Activated CD4-positive, alpha-beta T cell treated with anti-CD3 and anti-CD28 coated beads for 1 hour (primary cell): ENCODE measurements at places on chromosomes 5 and 9.

DNA sequence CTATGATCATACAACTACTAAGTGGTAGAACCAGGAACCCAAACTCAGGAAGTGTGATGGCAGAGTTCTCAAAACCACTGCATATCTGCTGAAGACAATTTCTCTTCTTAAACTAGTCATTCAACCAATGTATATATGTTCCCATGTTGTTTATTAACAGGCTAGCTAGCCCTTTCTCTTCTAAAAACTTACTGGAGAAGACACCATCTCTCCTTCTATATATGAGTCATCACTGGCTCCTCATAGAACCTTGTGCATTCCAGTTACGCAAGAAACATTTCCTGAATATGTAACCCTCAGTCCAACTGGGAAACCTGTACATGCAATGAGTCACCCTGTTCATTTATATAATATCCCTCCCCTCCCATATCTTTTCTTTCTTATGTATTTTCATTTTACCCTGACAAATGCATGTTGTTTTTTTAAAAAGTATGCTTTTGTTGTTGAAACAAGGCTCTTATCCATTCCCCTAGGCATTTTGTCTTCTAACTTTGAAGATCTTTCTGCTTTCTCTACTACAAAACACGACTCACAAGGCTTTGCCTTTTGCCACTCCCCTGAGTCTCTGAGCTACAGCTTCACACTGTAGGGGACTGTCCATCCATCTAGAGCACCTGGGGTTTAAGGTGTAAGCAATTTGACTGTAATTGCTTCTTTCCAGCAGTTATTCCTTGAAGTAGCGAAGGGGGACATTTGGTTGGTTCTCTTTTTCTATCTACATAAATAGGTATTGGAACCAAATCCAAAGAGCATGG is 119.5 kb downstream of the ANXA1 start:
- DNase-seq, result no peak

GRCh38 chr5:141908796-141909195 is 14.9 kb upstream of the DELE1 start:
- DNase-seq, result no peak

DNA sequence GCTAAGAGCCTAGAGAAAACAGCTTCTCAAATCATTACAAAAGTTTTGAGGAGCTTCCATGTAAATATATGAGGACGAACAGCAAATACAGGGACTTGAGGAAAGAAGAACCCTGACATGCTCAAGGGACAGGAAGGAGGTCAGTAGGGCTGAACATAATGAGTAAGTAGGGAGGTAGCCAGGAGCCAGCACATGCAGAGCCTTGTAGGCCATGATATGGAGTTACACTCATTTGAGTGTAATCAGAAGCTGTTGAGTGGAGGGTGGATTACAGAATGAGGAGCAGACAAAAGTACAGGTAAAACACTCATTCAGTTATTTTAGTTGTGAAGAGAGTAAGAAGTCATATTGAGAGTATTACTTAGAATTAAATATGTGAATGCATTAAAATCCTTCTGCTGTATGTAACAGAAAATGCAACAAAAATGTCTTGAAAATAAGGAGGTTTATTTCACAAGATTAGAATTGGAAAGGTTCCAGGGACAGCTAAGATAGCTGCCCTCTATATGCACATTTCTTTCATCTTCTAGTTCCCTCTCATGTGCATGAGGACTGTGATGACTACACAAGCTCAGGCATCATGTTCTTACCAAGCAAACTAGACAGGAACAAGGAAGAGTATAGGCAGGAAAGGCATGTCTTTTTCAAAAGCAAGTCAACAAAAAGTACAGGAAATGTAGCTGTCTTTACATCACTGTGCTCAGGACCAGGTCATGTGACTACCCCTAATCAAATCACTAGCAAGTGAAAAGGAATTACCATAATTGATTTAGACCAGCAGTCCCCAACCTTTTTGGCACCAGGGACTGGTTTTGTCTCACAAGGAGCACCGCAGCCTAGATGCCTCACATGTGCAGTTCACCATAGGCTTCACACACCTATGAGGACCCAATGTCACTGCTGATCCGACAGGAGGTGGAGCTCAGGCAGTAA is 87.2 kb downstream of the TMEM232 start:
- no peak for DNase-seq

GRCh38 chr9:35749515-35750255 is 598 bp downstream of the RGP1 start:
- no peak for DNase-seq

DNA sequence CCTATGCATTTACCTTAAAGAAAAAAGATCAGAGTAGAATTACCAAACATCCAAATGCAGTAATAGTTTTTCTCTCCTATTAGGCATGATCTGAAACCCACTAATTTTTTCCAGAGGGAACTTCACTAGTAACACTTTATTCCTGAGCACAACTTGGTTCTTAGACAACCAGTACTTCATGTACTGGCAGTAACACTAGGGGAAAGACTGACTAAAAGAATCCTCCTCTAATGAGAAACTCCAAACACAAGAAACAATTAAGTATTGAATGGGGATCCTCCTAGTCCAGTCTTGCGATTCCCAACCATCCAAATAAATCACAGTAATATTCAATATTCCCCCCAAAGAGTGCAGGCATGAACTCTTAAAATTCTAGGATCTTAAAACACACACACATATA is 48.9 kb downstream of the ZNF608 start:
- DNase-seq, result no peak

DNA sequence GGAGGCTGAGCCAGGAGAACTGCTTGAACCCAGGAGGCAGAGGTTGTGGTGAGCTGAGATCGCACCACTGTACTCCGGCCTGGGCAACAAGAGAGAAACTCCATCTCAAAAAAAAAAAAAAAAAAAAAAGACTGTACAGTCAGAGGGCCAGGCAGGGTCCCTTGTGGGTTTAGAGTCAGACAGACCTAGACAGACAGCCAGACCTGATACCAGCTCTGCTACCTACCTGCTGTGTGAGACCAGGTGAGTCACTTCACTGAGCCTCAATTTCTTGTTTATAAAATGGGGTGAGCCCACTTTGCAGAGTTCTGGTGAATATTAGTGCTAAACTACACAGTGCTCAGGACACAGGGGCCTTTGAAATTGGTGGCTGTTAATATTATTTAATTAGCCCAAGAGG is 19.7 kb downstream of the TRIM14 start:
- no peak for DNase-seq

DNA sequence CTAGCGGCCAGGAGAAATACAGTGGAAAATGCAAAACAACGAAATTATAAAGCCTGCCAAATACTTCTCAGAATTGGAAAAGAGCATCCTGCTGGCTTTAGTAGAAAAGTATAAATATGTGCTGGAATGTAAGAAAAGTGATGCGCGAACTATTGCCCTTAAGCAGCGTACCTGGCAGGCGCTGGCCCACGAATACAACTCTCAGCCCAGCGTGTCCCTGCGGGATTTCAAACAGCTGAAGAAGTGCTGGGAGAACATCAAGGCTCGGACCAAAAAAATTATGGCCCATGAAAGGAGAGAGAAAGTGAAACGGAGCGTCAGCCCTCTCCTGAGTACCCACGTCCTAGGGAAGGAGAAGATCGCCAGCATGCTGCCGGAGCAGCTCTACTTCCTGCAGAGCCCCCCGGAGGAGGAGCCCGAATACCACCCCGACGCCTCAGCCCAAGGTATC is 15.0 kb downstream of the MSANTD3 start:
- no peak for DNase-seq

GRCh38 chr5:131182839-131183238 is 12.1 kb downstream of the LYRM7 start:
- no peak for DNase-seq

DNA sequence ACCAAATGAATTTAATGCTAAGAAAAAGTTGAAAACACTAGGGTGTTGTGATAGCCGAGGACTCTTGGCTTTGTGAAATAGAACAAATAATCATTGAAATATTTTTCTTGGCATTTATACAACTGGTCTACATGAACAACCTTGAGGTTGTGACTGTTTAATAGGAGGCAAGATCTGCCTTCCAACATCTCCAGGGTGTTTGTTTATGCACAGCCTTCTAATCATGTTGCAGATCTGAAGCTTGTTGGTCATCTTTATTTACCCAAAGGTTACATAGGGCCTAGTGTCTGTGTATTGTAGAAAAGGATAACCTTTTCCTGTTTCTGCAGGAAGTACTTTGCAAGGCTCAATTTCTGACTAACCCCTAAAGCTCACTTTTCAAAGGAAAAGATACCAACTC is 65.2 kb upstream of the RANBP3L start:
- DNase-seq, result no peak

GRCh38 chr5:53335115-53335514 is 145.3 kb upstream of the FST start:
- DNase-seq, result no peak

DNA sequence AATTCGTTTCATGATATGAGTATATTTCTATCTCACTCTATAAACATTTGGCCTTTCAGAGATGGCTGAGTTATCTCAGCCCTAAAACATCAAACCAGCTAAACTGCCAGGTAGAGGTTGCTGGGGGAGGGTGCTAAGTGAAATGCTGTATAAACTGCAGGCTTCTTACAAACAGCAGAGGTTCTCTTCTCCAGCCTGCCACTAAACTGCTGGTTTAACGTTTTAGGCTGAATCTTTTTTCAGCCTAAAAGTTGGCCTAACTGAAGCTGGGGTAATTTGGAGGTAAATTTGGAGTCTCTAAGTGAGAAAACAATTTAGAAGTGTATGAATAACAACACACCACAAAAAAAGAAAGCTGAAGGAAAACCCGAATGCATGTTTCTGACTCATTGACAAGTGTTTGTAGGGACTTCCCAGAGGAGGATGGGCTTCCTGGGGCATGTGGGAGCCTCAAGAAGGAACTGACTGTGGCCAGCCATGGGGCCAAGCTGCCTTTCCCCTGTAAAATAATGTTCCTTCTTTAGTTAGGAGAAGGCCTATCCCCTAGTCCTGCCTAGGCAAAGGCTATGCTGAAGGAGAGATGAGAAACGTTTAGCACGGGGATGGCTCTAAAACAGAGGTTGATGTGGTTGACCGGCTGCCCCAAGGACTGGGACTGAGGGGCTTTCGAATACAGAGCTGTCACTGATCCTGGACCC is 44.3 kb downstream of the SLC28A3 start:
- no peak for DNase-seq

DNA sequence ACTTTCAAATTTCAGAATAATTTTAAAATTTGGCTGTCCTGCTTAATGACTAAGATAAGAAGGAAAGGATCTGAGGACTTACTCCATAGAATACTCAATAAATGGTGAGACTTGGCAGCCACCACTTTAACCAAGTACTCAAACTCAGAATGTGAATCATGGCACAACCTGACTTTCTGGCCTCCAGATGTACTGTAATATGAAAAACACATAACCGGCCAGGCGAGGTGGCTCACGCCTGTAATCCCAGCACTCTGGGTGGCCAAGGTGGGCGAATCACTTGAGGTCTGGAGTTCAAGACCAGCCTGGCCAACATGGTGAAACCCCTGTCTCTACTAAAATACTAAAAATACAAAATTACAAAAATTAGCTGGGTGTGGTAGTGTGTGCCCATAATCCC is 10.0 kb upstream of the MARCHF6 start:
- no peak for DNase-seq

- DNase-seq, result no peak
Measured at GRCh38 chr9:120609636-120610035, 29.7 kb upstream of the CDK5RAP2 start.

DNA sequence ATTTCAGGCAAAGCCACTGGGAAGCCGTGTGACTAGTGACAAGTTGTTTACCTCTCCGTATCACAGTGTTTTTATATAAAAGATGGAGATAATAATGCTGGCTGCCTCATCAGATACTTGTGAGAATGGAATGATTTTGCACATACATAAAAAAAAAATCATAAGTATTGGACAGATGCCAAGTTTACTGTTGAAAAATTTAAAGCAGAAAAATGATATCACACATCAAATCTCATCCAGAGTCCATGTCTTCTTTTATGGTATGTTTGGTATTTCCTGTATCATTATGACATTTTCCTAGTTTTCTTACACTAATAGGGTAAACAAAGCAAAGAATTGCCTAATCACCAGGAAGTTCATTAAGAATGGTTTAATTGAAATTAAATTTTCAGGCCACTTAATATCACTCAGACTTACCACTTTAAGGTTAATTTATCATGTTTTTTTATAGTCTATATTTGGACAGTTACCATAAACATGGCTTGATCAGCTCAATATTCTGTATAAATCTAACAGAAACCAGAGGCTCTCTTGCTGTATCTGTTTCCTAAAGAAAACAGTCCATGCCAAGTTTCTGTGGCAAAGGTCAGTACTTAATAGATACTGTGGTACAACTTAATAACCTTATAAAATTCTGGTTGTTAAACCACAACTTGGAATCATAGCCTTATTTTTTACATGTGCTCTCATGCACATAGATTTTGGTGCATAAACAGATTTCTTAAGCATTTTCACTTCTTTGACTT is 656.5 kb upstream of the RIOK2 start:
- DNase-seq, result no peak

GRCh38 chr5:7271435-7272084 is 124.4 kb upstream of the ADCY2 start:
- DNase-seq, result no peak

DNA sequence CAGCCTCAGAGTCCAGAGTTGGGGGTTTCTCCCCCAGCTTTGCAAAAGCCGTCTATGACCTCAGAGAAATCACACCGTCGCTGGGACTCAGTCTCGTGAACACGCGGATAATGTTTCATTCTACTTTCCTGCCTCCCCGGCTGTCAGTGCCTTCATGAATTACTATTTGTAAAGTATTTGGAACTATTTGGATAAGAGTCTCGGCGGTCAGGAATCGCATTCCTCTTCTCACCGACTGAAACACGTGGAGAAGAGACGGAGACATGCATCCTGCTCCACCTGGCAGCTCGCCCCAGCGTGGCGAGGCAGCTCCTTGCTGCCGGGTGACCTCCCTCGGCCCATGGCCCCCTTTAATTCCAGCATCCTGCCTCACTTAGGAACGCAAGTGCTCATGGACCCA is 23.9 kb downstream of the IRX2 start:
- no peak for DNase-seq

- DNase-seq, result peak; percentile 93
Measured at GRCh38 chr5:91383027-91383955, at the start of gene ARRDC3. Gene ARRDC3, minus strand, starts transcription at chr5:91383317. Its CDS starts 225 bp downstream, at chr5:91383092.

- no peak for DNase-seq
Measured at GRCh38 chr9:4106760-4107143, 193.1 kb downstream of the GLIS3 start.
